ENCODE measurements at places on chromosomes 6 and 20. TPM values are rescaled to one million over a fixed set of nuclear protein-coding genes. Genes with fewer than 3 reads are reported as not detected.

The ADA gene
- total RNA-seq: 4.7 TPM

DNA sequence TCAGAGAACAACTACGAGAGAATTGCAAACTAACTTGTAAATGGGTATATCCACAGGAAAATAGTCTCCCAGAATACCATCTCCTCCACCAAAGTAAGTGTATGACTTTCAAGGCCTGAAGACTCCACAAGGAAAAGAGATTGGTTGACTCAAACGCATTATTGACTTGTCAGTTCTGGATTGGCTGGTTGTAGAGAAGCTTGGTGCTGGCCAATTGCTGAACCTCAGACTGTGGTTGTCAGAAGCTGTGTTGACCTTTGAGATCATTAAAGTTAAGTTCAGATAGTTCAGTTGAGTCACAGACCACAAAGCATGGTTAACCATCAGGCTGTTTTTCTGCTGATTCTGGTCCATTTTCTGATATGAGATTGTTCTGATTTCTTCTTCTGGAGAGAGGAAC is 388.3 kb downstream of the BMP2 start:
- no peaks in the 10 kb centered on the region for H3K36me3 ChIP-seq
- no peaks in the 10 kb centered on the region for H3K27me3 ChIP-seq
- H3K4me1 ChIP-seq: no peaks in the 10 kb centered on the region
- no peak overlapping the region for H3K27ac ChIP-seq
- no peak for DNase-seq

The SLC22A3 gene
- total RNA-seq: 0.04 TPM

DNA sequence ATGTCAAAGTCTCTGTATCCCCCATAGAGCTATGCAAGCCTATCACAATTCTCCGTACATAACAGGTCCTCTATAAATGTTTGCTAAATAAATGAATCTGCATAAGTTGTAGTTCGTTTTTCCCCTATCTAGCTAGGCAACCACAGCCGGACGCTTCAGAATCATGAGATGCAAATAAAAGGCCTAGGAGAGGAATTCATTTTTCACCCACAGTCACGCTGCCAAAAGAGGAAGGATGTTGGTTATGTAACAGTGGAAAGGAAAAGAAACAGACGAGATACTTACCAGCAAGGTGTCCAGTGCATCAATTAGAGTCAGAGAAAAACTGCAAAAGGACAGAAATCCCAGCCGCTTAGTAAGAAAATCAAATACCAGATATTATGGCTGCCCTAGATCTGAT is 2.4 kb downstream of the EDEM2 start:
- no peak for DNase-seq
- no peak overlapping the region for H3K27ac ChIP-seq
- no peak overlapping the region for H3K4me3 ChIP-seq
- no peaks in the 10 kb centered on the region for H3K36me3 ChIP-seq
- no peaks in the 10 kb centered on the region for H3K27me3 ChIP-seq
- H3K4me1 ChIP-seq: no peaks in the 10 kb centered on the region

DNA sequence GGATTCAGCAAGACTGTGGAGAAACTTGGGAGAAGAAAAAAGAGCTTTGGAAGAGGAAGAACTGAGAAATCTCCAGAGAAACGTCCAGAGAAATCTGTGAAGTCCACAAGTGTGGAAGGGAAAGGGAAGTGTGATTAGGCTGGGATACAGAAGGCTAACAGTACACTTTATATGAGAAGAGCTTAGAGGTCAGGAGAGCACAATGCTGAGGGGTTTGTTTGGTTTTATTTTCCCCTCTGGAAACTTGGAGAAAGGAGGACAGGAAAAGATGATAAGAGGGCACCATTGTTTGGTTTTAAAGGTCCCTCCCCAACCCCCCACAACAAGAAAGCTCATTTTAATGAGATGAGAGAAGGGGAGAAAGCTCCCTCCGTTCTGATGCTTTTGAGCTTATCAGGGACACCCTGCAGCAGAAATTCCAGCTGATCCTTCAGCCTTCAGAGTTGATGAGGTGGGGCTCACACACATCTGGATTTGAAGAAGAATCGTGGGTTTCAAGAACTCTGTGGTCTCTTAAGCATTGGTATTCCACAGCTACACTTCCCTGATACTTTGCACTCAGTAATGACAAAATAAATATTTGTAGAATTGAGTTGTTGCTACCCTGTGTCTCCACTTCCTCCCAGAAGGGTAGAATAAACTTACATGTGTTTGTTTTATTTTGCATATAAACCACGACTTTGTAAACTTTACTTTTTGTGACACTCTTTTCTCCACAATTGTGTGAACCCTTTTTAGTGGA is 1.9 kb downstream of the NT5E start:
- peaks cover 7% of the 10 kb centered on the region for H3K27me3 ChIP-seq
- H3K27ac ChIP-seq: no peak overlapping the region
- no peaks in the 10 kb centered on the region for H3K36me3 ChIP-seq
- DNase-seq: no peak

- H3K4me3 ChIP-seq: no peak overlapping the region
- H3K27me3 ChIP-seq: no peaks in the 10 kb centered on the region
- H3K36me3 ChIP-seq: no peaks in the 10 kb centered on the region
Observed at GRCh38 chr20:53021934-53022333, 49.8 kb downstream of the TSHZ2 start.

The DAAM2 gene
- 9.0 TPM for total RNA-seq

DNA sequence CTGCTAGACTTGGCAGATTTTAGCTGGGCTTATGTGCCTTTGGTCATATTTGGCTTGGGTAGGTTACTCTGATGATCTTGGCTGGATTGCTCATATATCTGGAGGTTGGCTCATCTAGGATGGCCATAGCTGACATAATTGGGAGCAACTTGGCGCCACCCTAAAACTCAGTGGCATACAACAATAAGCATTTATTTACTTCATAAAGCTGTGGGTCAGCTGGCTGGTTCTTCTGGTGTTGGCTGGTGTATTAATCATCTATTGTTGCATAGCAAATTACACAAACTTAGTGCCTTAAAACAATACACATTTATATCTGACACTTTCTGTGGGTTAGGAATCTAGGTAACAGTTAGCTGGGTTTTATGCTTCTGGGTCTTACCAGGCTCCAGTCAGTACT is 297.3 kb upstream of the JAG1 start:
- H3K36me3 ChIP-seq: no peaks in the 10 kb centered on the region
- no peaks in the 10 kb centered on the region for H3K4me1 ChIP-seq
- no peaks in the 10 kb centered on the region for H3K27me3 ChIP-seq
- H3K4me3 ChIP-seq: no peak overlapping the region

The TP53INP2 gene
- 4.8 TPM for total RNA-seq

The BHLHE23 gene
- total RNA-seq: not detected

The LTA gene
- total RNA-seq: 0.12 TPM

DNA sequence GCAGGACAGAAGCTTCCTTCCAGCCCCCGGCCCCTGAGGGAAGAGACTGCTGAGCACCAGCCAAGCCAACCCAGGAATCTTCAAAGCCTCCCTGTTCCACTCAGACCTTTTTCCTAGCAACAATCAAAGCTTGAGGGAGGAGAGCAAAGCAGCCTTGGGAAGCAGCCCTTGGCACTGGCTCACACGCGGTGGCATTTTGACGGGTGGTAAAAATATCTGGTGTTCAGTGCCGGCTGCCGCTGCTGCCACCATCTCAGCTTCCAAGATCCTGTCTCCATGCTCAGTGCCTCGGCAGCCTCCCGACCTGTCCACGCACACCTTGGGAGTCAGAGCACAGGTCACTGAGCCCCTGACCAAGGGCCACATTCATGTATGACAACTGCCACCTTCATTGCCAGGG is 170.1 kb downstream of the LRFN2 start:
- H3K4me3 ChIP-seq: no peak overlapping the region
- no peaks in the 10 kb centered on the region for H3K36me3 ChIP-seq
- H3K27me3 ChIP-seq: no peaks in the 10 kb centered on the region
- no peaks in the 10 kb centered on the region for H3K4me1 ChIP-seq
- no peak overlapping the region for H3K27ac ChIP-seq

The ELOVL2 gene
- 1.3 TPM for total RNA-seq

- no peak overlapping the region for H3K27ac ChIP-seq
- H3K36me3 ChIP-seq: no peaks in the 10 kb centered on the region
Observed at GRCh38 chr6:36374194-36374593, 13.3 kb downstream of the ETV7 start.

The HTR1B gene
- 0.12 TPM for total RNA-seq

DNA sequence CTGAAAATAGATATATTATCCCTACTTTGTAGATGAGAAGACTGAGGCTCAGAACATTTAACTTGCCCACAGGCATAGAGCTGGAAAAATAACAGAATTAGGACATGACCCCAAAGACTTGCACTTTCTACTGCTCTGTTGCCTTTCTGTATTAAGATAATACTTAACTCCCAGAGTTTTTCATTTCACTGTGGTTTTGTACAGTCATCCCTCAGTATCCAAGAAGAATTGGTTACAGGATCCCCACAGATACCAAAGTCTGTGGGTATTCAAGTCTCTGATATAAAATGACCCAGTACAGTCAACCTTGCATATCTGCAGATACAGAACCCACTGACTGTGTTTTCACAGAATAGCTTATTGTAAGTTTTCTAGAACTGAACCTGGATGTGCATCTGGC is 16.8 kb downstream of the MRS2 start:
- peaks cover 86% of the 10 kb centered on the region for H3K36me3 ChIP-seq
- H3K27me3 ChIP-seq: no peaks in the 10 kb centered on the region
- no peak for DNase-seq
- H3K4me3 ChIP-seq: no peak overlapping the region
- no peak overlapping the region for H3K27ac ChIP-seq

DNA sequence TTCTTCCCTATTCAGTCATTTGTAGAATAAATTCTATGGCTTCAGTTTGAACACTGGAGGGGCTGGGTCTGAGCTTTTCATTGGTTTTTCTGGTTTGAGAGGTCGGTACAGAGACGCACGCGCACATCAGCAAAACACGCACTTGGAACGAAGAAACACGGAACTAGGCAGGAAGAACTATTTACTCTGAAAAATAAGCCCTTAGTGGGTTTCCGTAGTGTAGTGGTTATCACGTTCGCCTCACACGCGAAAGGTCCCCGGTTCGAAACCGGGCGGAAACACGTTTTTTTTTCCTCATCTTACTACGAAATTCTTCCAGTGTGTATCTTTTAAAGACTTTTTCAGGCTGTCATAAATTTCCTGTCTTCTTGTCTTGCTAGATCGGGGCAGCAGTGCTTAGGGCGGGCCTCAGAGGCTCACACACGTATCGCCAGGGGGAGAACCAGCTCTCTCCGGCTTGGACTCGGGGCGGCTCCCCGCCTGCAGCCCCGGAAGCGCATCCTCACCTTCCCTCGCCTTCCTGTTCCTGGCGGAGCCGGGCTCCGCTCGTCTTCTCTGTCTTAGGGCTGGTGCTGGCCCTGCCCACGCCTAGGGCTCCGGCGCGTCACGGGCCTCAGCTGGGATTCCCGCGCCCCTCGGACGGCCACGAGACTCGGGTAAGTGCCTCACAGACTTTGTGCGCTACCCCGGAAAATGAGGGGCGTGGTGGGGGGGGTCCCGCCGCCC is at the start of gene HMGN4:
Gene HMGN4, plus strand, starts transcription at position 521 of the 726 bp plus-strand sequence. CDS start 6,841 bp downstream, outside the sequence.
- H3K4me1 ChIP-seq: peaks cover 3% of the 10 kb centered on the region
- no peaks in the 10 kb centered on the region for H3K27me3 ChIP-seq
- DNase-seq: peak; percentile 82
- H3K4me3 ChIP-seq: peak within 1 kb of the TSS; percentile 68

DNA sequence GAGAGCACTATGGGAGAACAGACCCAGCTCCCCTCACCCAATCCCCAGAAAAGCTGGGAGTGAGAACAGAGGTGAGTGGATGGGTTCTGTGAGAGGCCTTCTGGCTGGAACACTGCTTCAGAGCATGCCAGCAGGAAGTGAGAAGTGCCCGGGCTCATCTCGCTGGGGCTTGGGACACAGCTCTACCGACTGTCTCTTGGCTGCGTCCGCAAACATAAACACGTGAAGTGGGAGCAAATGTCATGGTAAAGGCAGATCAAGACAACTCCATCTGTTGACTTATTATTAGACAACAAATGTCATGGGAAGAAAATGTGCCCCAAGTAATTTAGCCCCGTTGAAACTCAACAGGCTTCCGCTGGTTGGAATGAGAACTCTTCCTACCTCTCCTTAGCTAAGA is 25.9 kb downstream of the GNAS-AS1 start:
- no peak overlapping the region for H3K27ac ChIP-seq
- no peaks in the 10 kb centered on the region for H3K27me3 ChIP-seq
- DNase-seq: no peak
- H3K36me3 ChIP-seq: no peaks in the 10 kb centered on the region

DNA sequence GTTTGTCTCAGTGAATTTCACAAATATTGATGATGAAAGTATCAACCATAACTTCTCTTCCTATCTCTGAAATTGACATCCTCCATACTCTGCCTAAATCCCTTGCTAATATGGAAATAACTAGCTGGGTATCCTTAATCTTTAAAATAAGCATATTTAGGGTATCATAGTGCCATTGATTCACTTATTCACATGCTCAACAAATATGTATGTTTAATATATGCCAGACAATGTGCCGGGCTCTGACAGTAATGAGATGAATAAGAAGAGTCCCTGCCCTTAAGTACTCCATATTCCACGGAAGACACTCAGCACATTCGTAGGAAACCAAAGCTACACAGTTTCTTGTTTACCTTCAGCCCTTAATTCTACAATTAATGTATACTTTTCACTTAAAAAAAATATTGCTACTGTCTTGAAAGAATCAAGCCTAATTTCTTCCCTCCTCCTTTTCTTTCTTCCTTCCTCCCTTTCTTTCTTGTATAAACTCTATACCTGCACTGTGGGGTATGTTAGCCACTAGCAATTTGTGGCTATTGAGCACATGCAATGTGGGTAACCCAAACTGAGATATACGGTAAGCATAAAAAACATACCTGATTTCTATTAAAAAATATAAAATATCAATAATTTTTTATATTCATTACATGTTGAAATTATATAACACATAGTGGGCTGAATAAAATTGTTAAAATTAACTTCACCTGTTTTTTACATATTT is 42.8 kb upstream of the STXBP5 start:
- no peaks in the 10 kb centered on the region for H3K27me3 ChIP-seq
- no peak for DNase-seq
- H3K4me3 ChIP-seq: no peak overlapping the region
- no peaks in the 10 kb centered on the region for H3K36me3 ChIP-seq
- no peaks in the 10 kb centered on the region for H3K4me1 ChIP-seq

- no peak overlapping the region for H3K4me3 ChIP-seq
- DNase-seq: no peak
- H3K36me3 ChIP-seq: no peaks in the 10 kb centered on the region
- H3K27me3 ChIP-seq: no peaks in the 10 kb centered on the region
- H3K27ac ChIP-seq: no peak overlapping the region
Observed at GRCh38 chr6:14305131-14305530, 187.6 kb downstream of the CD83 start.

- no peaks in the 10 kb centered on the region for H3K4me1 ChIP-seq
- no peak overlapping the region for H3K4me3 ChIP-seq
- no peaks in the 10 kb centered on the region for H3K36me3 ChIP-seq
- no peak overlapping the region for H3K27ac ChIP-seq
Observed at GRCh38 chr20:45646875-45647274, 15.8 kb upstream of the WFDC9 start.

Measured in pancreas (tissue), 10 donors.